ENCODE measurements at places on chromosomes 6 and 20.

- no peak for DNase-seq
Observed at GRCh38 chr6:50380406-50381098, 330.8 kb upstream of the DEFB112 start.

DNA sequence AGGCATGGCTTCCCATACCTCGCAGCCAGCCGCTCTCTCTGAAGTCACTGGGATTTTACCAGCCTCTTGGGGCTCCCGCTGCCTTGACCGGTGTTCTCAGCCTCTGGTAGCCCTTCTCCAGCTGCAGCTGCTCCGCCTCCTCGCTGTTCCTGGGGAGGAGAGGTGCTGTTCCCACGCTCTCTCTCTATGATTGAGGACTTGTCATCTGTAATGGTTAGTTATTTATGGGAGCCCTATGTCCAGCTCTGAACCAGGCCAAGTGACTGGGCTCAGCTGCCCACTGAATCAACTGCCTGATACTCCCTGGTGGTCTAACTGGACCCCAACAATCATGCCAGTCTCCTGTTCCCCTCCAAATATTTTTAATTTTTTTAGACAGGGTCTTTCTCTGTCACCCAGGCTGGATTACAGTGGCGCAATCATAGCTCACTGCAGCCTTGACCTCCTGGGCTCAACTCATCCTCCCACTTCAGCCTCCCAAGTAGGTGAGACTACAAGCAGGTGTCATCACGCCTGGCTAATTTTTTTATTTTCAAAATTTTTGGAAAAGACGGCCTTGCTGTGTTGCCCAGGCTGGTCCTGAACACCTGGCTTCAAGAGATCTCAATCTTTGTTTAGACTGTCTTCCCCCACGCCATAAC lies 4.8 kb upstream of the SLC4A11 start:
- no peak for DNase-seq

DNA sequence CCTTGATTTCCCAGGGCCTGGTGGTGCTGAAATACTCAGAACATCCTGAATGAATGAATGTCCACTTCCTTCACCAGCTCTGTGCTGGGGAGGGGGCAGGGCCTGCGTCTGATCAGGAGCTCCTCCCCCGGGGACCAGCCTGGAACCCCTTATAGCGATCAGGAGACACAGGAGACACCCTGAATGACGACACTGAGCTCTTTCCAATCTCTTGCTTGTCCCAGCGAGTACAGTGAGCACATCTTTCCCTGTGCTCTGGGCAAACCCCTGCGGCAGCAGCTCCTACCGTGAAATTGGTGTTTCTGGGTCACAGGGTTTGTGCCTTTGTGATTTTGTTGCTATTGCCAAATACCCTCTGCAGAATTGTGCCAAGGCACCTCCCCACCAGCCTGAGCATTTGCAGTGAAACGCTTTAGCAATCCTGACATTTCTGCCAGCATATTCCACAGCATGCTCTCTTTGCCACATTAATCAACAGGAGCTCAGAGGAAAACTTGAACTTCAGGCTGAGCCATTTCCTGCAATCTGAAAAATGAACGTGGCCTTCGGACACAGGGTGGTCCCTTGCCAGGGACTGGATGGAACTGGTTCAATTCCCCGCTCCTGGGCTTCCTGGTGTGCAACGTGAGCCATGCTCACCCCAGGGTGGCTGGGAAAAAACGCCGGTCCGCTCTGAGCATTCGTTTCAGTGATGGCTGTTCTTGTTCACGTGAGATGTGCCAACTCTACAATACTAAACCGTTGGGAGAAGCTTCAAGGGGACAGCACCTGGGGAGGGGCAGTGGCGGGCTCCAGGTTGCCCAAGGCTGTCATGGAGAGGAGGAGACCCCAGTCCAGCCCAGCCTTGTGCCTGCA lies 23.1 kb upstream of the MRGBP start:
- DNase-seq = no peak

GRCh38 chr6:158409451-158409850 lies 97.2 kb downstream of the TULP4 start:
- no peak for DNase-seq

DNA sequence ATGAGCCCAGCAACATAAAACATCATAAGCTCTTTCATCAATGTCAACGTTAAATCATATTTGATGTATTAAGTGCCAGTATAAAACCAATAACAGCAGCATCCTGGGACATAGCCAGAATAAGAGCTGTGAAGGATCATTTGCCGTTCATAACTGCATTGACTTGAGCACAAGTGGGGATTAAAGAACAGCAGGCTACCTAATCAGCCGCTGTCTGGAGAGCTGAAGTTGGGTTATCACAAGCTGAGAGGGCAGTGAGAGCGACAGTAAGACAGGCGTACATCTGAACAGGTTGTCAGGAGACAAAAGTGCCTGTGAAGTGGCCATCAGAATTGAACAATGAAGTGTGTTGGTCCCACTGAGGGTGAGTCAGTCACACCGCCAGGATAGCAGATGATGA lies 269.6 kb downstream of the GRIK2 start:
- DNase-seq = no peak

GRCh38 chr20:41317546-41318270 lies at the start of gene ZHX3:
Gene ZHX3 (minus strand): TSS chr20:41317731. CDS start chr20:41204916, 112,815 bp downstream.
- DNase-seq = peak; percentile 98

GRCh38 chr6:42280966-42281533 lies 63.4 kb upstream of the MRPS10 start:
- DNase-seq = no peak

DNA sequence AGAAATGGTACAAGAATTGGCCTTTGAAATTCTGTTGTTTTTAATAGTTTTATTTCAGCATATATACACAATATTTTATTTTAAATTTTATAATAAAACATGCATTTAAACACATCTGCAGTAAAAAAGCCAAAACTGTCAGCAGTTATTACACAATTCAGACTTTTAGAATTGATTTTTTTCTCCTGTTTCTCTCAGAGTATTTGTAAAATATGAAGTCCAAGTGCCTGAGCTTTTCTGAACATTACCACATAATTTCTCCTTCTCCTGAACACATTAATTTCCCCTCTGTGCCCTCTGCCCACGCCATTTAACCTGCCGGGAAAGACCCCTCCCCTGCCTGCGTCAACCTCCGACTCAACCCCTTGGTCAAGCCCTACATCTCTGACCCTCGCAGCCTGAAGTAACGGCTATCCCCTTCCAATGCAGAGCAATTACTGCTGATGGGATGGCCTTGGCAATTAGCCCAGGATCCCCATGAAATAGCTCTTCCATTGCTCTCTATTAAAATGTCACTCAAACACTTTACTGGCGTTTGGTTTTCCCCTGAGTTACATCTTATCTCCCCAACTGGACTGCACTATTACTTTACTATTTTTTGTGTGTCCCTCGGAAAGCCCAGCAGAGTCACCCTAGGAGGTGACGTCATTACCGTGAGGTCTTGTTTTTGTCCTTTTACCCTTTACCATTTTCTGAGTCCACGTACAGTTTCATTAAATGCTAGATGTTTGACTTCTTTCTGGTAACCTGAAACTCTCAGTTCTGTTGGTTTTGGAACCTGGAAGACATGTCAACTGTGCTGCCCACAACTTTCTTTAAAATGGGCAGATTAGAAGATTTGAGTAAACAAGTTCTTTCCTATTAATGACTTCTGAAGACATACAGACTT lies 146.7 kb upstream of the TAB2 start:
- DNase-seq = peak; percentile 86

DNA sequence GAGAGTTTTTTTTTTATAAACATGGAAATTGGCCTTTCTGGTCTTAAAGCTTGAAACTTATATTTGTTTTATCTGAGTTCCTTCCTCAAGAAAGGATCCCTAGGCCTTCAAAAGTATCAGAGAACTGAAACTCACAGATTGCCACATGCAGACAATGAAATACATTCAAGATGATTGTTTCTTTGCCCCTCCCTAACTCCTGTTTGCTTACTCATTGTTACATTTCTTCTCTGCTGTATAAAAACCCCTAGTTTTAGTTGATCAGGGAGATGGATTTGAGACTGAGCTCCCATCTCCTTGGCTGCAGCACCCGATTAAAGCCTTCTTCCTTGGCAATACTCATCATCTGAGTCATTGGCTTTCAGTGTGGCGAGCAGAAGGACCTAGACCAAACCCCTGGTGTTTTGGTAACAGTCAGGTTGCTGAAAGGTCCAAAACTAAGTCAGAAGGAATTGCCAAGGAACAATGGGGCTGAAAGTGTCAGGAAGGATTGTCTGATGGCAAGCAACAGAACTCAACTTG lies 132.3 kb upstream of the SULF2 start:
- DNase-seq = no peak

GRCh38 chr6:21384216-21384615 lies 209.3 kb upstream of the SOX4 start:
- DNase-seq = no peak

DNA sequence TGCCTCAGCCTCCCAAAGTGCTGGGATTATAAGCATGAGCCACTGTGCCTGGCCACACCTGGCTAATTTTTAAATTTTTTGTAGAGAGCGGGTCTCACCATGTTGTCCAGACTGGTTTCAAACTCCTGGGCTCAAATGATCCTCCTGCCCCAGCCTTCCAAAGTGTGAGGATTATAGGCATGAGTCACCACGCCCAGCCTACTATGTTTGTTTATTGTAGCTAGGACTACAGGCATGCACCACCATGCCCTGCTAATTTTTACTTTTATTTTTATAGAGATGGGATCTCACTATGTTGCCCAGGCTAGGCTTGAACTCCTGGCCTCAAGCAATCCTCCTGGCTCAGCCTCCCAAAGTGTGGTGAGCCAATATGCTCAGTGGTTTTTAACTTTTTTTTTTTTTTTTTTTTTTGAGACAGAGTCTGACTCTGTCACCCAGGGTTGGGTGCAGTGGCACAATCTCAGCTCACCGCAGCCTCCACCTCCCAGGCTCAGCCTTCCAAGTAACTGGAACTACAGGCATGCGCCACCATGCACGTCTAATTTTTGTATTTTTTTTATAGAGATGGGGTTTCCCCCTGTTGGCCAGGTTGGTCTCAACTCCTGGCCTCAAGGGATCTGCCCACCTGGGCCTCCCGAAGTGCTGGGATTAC lies 12.0 kb upstream of the DDX43 start:
- no peak for DNase-seq
